CD8-positive, alpha-beta T cell (primary cell): ENCODE measurements at places on chromosomes 4 and X. TPM values are rescaled to one million over a fixed set of nuclear protein-coding genes. Genes with fewer than 3 reads are reported as not detected.

MAGED4 gene
- 0.19 TPM for total RNA-seq

DNA sequence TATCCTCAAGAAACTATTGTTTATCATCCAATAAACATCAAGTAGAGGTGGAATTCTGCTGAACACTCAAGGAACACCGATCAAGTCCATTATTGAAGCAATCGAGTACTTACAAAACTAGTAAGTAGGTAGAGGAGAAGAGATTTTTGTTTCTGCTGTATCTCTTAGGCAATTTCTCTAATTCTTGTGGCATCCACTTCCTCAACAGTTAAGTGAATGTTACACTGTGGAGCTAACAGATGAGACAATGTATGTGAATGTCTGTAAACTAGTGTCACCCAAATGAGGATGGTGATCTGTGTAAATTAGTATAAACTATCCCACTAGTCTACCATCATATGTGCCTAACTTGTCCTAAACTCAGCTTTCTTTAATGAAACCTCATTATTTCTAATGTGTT is 261.6 kb downstream of the ARHGAP24 start:
- DNase-seq = no peak

RASSF6 gene
- total RNA-seq = not detected

DNA sequence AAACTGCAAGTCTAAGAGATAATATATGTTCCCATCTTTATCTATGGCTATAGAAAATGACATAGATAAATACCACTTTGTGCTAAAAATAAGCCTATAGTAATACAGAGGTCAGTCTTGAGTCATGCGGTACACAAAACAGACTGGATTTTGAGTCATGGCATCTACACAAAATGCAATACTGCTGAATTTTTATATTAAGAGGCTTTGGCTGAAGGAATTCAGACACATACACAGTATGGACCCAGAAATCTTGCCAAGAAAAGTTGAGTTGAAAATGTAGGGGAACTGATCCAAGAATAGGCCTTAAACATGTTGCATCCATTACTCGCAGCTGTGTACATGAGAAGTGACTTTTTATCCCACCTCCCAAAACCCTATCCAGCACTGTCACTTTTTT is 184.4 kb downstream of the TENM3 start:
- DNase-seq = no peak

DNA sequence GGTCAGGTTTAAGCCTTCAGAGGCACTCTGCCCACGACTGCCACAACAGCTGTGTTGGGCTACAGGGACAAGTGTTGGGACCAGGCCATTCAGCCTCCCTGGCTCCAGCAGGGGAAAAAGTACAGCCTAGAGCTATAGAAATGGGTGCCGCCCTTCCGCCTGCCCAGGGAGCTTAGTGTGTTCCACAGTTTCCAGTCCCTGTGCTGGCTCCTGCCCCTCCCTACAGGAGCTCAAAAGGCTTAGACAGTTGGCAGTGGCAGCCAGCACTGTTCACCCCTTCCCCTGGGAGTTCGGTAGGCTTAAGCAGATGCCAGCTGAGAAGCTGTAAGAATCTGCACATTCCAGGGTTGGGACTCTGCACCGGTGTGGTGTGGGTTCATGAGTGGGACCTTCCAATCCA is 408.2 kb upstream of the INTU start:
- DNase-seq = no peak

MAGEA10 gene
- total RNA-seq = not detected

DNA sequence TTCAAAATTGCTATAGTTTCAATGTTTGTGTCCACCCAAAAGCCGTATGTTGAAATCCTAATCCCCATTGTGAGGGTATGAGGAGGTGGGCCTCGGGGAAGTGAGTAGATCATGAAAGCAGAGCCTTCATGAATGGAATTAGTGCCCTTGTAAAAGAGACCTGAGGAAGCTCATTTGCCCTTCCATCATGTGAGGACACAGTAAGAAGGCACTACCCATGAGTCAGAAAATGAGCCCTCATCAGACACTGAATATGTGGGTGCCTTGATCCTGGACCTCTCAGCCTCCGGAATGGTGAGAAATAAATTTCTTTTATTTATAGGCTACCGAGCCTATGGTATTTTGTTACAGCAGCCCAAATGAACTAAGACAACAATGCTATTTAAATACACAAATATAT is 57.7 kb upstream of the EFHC2 start:
- no peak for DNase-seq

DNA sequence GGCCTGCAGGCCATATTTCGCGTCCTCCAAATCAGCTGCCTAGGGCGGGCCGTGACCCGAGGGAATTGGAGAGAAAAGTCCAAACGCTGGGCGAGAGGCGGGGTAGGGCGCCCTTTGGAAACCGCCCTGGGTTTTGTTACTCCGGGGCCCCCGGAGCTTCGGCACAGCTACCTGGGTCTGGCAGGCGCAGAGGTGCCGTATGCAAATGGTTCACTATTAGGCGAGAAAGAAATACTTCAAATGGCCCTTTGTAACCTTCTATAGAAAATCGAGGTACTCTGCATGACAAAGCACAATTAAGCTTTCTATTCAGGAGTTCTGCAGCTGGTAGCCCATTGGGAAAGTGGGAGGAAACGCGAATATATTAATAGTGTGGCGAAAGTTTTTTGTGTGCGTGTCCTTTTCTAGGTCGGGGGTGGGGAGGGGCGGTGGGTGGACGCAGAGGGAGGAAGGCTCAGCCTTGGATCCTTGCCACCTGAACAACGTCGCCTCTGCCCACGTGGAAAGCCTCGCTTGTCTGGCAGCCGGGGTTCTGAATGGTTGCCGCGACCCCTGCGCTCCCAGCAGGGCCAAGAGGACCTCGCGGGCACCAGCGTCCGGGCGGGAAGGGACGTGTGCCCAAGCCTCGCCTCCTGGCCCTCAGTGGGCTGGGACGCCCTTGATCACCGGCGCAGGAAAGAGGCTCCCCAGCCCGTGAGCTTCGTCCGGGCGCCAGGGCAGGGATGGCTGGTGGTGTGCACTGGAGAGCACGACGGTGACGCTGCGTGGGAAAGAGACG is 9.5 kb downstream of the GSX2 start:
- no peak for DNase-seq

- no peak for DNase-seq
These were observed 29.6 kb downstream of the PBDC1 start for GRCh38 chrX:76202471-76202870.

AMBN gene
- total RNA-seq = not detected

GEMIN8 gene
- 7.8 TPM for total RNA-seq

PNMA6E gene
- not detected for total RNA-seq

FABP2 gene
- not detected for total RNA-seq

DNA sequence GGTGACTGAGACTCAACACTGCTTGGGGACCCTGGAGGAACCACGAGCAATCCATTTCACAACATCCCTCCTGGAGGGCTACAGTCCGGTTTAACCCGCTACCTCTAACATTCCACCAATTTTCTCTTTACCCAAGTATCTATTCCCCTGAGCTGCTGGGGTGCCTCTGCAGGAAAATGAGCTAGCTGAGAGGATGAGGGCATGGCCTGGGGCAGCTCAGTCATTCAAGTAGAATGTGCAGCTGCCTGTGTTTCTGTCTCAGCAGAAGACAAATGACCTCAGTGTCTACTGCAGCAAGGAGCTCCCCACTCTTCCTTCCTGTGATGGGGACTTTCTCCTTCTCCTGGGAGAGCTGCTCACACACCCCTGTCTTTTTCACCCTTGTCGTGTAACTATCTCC is 120.8 kb downstream of the ZNF518B start:
- DNase-seq = no peak
